ENCODE measurements at places on chromosomes 2 and 18.

GRCh38 chr2:183242937-183243336 is 118.7 kb downstream of the NUP35 start:
- peak; percentile 44 for DNase-seq

DNA sequence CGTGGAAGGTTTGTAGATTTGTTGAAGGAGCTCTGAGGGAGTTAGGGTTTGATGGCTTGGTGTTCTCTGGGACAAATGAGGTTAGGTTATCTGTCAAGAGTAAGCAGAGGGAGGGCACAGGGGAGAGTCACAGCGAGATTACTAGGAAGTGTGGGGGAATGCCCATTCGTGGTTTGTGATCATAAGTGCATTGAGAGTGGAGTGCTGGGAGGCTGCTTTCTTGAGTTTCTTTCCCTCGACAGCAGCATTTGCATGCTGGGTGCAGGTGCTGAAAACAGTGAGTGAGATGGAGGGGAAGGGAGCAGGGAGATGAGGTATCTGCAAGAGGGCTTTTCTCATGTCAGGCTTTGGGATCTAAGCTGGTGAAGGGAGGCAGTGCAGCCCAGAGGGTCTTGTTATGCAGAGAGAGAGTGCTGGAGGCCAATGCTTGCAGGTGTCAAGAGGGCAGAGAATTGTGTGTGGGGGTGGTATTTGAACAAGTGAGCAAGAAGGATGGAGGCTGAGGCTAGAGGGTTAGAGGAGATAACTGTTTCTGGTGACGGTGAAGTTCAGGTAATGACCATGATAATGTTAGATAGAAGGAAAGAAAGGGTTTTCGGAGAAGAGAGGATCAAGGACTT is 8.8 kb downstream of the RALB start:
- no peak for DNase-seq

GRCh38 chr2:41701231-41701630 is 346.6 kb upstream of the PKDCC start:
- DNase-seq, result no peak

DNA sequence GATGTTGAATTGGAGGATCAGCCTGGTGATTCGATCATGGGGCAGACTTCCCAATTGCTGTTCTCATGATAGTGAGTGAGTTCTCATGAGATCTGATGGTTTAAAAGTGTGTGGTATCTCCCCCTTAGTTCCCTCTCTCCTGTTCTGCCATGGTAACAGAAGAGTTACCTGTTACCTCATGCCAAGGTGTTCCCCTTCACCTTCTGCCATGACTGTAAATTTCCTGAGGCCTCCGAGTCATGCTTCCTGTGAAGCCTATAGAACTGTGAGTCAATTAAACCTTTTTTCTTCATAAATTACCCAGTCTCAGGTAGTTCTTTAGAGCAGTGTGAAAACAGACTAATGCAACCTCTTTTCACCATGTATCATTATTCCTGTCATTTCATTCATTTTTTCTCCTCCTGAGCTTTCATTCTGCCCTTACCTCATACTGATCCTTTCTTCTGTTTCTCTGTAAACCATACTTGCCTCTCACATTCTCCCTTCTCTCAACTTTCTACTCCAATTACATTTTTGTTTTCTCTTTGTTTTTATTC is 22.0 kb downstream of the STARD6 start:
- no peak for DNase-seq

GRCh38 chr18:31428211-31428610 is 19.3 kb upstream of the DSG3 start:
- DNase-seq, result no peak

GRCh38 chr2:204018717-204019116 is 82.2 kb downstream of the ICOS start:
- DNase-seq, result no peak

DNA sequence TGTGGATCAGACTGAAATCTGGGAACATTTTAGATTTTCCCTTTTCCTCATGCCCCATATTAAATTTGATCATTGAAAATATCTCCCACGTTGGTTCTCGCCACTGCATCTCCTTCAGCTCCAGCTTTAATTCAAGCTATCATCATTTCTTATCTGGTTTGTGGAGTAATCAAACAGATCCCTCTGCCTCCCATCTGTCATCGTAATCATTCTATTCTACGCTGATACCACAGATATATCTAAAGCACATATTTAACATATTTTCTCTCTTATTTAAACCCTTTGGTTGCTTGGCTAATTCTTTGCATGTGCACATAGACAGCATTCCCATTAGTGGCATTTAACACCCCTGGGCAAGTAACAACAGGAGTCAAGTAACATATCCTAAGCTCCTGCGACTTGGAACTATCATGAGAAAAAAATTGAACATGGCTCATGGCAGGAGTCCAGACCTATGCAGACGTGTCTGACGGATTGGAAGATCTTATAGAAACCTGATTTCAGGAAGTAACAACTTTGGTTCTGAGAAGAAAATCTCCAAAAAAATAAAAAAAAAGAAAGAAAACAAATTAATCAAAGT is 158.8 kb upstream of the KYNU start:
- DNase-seq, result no peak

DNA sequence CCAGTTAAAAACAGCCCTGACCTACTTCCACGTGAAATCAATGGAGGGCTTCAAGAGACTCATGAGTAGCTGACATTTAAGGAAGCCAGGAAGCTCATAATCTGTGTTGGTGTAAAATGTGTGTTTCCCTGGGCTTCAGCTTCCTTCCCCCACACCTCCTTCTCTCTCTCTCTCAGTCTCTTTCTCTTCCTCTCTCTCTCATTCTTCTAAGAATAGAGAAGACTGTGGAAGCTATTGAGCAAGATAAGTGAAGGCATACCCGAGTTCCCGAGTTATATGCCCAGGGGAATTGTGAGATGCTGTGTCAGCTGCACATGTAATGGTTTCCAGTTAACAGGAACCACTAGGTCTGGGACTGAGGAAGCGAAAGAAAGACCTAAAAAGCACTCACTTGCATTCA is 199.4 kb downstream of the NYAP2 start:
- DNase-seq, result no peak

DNA sequence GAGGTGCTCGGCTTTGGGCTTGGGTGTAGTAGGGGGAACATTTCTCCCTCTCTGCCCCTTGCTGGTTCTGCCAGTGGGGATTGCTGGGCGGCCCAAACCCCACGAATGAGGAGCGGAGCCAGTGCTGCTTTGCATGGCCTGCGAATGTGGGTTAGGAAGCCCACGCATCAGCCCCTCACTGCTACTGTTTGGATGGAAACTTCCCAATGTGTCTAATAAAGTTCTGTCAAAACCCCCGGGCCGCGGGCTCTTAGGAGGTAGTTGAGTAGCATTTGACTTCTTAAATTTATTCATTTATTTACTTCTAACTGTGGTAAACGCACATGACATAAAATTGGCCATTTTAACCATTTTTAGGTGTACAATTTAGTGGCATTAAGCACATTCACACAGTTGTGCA is 161.3 kb upstream of the FHL2 start:
- DNase-seq, result no peak

Data from NCI-H524 (cell line).